Hindlimb muscle (tissue), 1 donor: ENCODE measurements at places on chromosomes 2 and 18. TPM values are rescaled to one million over a fixed set of nuclear protein-coding genes. Genes with fewer than 3 reads are reported as not detected.

Gene MERTK
- polyA plus RNA-seq, result 4.4 TPM

Gene CYP27C1
- 5.7 TPM for polyA plus RNA-seq

Gene RAPGEF4
- polyA plus RNA-seq, result 2.5 TPM

Gene NLRC4
- polyA plus RNA-seq, result 1.1 TPM

Gene CRYBA2
- polyA plus RNA-seq, result not detected

Gene AQP12A
- polyA plus RNA-seq, result 0.74 TPM

Gene SH2D6
- polyA plus RNA-seq, result 0.89 TPM

Gene EPB41L3
- 131 TPM for polyA plus RNA-seq
